ENCODE measurements at places on chromosomes 6 and 20. TPM values are rescaled to one million over a fixed set of nuclear protein-coding genes. Genes with fewer than 3 reads are reported as not detected.

Gene C20orf144
- 0.19 TPM for polyA plus RNA-seq

- no peak for DNase-seq
Observed at GRCh38 chr6:6811128-6812009, 222.8 kb downstream of the LY86 start.

- DNase-seq: no peak
Observed at GRCh38 chr6:39224523-39225182, 4.6 kb downstream of the KCNK5 start.

GRCh38 chr20:49484180-49485140, 2.0 kb upstream of the KCNB1 start:
- DNase-seq: peak; percentile 29

Gene BTN1A1
- 0.29 TPM for polyA plus RNA-seq

Gene SMPD2
- 6.6 TPM for polyA plus RNA-seq

- no peak for DNase-seq
Observed at GRCh38 chr6:166849749-166850183, 106.6 kb downstream of the RNASET2 start.

GRCh38 chr6:148513145-148514071, 170.8 kb downstream of the SASH1 start:
- DNase-seq: peak; percentile 67
